Psoas muscle (tissue), 8 donors: ENCODE measurements at places on chromosomes 7 and 10.

DNA sequence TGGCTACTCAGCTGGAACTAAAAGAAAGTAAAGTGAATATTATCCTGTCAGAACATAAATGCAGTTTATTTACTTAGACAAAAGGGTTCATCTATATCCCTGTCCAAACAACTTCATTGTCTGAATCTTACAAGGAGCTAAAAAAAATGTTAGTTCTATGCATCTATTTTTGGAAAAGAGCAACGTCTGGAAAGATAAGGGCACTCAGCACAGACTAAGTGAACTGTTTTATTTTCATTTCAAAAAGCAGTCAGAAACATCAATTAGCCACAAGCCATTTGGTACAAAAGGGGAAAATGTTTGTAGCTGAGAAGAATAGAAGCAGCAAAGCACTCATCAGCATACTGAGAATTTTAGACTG lies 245.5 kb downstream of the FOXP2 start:
- no peak for DNase-seq

- no peak for DNase-seq
Observed at GRCh38 chr7:140876519-140877248, 48.0 kb downstream of the BRAF start.

DNA sequence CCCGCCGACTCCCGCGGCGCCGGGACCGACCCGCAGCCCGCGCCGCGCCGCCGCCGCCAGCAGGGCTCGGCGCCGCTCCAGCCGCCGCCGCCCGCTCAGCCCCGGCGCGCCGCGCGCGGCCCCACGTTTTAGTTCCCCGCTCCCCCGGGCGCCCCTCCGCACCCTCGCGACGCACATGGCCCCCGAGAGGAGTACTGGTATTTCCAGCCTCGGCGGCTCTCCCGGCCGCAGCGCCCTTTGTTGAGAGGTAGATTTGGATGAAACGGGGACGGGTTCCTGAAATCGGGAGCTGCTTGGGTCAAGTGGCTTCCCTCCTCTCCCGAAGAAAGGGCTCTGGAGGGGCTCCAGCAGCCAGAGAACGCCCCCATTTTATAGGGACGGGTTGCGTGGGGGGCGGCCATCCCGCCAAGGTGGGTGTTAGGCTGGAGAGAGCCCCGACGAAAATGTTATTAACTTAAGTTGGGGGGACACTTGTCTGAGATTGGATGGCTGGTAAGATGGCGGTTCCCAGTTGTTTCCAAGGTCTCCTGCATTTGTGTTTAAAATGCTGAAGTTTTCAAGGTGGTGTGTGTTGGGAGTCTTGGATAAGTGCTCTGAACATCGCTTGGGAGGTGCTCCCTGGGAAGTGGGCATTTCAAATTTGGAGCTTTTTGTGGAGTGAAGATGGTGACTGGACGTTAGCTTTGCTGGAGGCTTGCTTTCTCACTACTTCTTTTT lies 1.2 kb downstream of the BMI1 start:
- DNase-seq = peak; percentile 37

GRCh38 chr10:17742918-17743317 lies 9.1 kb upstream of the TMEM236 start:
- peak; percentile 68 for DNase-seq

DNA sequence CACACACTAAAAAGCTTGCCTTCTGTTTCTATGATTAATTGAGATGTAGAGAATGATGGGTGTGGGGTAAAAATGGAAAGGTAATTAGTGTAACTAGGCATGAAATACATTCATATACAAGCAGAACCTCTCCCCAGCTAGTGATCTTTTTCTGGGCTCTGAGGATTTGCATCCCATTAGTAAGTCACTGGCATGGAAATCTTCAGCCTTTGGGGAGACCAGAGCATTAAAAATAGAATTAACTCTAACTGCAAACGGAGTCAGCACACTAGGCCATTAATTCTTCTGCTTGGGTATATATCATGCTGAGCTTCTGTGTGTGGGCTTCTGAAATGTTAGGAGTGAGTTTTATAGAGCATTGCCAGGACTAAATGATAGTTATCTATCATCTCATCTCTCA lies 128.9 kb downstream of the HDAC9 start:
- no peak for DNase-seq

DNA sequence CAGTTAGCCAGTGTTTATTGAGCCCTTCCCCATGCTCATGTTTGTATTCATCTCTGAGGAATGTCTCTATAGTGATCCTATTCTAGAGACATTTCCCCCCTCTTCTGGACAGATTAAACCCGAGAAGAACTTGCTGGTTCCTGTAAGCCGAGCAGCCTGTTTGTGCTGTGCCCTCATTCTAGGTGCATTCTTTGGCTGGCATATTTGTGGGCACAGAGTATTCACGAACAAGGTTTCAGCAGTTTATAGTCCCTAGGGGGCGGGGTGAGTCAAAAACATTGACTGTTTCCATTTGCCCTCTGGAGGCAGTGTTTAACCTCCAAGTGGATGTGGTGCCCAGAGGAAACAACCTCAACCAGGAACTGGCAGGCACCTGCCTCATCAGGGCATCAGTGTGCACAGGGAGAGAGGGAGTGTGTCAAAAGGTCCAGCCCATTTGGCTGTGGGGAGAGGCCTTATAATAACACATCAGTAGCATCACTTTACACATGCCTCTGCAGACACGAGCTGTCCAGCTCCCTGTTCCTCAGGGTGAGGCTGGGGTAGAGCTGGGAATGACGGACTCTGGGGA lies 273.3 kb upstream of the LRGUK start:
- peak; percentile 19 for DNase-seq

DNA sequence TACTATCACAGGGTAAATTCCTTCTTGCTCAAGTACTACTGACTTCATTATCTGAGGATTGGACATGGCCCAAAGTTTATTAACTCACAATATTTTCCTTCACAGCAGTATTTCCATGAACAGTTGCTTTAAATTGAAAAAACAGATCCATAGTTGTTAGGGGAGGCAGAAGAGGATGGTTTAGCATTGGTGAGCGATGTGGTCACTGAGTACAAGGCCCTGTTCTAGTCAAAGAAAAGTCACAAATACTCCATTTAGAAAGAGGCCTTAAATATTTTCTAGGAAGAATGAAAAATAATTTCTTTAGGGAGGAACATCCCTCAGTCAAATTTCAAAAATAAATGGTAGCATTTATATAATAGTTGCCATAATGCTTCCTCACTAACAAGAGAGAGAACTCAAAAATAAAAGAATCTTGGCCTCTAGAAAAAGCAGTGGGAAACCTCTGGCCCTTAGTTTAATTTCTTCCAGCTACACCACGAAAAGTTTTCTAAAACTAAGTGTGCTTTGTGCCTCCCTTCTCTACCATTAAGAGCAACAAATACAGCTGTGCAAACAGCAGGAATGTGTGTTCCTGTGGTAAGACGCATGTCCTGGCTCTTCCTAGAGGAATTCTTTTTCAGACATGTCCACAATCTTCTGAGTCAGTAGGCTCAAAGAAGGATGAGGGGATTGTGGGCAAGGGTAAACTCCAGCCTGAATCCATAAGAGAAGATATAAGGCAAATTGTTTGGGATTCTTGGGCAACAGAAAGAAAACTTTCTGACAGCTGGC lies 105.7 kb downstream of the HOXA1 start:
- DNase-seq = no peak

- DNase-seq = no peak
Observed at GRCh38 chr10:8369666-8370065, 315.2 kb downstream of the GATA3 start.

DNA sequence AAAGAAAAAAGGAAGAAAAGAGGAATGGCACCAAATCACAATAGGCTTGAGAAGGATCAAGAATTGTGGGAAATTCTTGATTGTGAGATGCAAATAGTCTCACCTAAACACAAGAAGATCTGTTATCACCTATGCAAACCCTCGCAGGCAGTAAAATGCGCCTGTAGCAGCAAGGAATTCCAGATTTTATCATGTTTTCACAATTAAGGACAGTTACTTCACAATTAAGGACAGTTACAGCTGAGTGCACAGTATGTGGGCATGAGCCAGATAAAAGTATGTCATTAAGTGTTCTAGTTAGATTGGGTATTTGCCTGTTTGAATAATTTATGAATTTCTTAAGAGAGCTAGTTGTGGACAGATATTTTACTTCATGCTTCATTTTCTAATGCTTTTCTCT lies 336.2 kb downstream of the CDC14C start:
- no peak for DNase-seq

GRCh38 chr7:45923818-45924217 lies 2.7 kb upstream of the IGFBP3 start:
- DNase-seq = no peak

- DNase-seq = no peak
Observed at GRCh38 chr10:108445746-108446145, 1281.2 kb upstream of the SORCS1 start.

DNA sequence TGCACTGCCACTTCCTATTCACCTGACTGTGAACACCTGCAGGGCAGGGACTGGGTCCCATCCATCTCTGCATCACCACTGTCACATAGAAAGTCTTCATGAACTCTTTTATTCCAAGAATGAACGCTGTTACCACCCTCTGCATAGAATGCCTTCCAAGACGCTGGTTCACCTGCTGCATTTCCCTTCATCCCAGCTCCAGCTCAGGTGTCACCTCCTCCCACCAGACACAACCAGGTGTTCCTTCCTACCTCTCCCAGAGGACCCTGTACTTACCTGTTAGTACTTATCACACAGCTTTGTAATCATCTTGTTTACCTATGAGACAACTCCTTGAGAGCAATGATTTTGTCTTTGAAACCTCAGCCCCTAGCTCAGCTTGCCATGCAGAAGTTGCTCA lies 31.1 kb downstream of the SORBS1 start:
- no peak for DNase-seq

DNA sequence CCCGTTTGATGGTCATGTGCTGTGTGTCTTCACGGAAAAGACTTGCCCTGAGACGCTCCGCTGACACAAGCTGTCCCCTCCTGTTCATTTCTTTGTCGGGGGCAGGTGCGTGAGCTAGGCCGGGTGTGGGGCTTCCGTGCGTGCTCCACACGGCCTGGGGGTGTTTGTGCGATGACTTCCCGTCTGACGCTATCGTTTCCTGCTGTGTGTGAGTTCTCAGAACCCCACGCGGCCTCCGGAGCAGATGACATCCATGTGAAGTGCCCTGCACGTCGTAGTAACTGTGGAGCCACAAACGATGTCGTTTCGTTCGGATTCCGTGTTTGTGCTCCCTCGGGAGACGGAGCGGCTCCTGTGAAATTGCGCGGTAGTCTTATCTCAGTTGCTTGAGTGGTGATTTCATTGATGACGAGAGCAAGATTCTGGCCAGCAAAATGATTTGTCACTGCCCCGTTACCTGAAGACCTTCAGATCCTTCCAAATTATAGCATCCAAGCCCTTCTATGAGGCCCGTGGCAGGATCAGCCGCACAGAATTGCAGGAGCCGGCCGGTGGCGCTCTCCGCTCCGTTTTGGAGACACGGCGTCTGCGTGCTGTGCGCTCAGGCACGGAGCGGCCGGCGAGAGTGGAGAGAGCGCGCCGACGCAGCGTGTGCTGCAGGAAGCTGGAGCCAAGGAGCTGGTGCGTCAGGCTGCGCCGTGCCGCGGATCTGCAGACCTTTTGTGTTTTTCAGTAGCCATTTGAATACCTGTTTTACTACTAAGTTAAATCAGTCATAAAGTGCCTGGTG lies 94.9 kb downstream of the NKX6-2 start:
- peak; percentile 5 for DNase-seq

- DNase-seq = no peak
Observed at GRCh38 chr7:2266911-2267310, 24.9 kb downstream of the NUDT1 start.

DNA sequence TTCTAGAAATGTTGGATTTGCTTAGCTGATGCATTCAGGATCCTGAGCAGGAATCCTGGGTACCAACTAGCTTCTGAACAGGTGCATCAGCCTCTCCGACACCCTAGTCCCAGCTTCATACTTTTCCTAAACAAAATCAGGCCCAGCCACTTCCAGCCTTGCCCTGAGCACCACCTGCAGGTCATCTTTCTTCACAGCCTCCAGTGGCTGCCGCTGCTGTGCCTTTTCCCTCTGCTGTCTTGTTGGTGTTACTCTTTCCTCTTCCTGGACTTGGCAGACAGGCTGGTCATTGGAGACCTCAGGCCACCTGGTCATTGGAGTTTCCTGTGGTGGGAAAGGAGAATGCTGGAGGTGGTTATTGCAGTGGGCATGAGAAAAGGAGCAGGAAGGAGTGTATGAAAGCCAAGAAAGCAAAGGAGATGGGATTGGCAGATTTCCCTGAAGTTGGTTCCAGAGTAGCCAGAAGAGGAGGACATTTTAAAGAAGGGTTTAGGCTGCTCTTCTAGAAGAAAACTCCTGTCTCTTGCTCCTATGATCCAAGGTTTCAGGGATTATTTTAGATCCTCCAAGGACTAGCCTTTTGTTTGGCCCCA lies 48.2 kb upstream of the NFKB2 start:
- peak; percentile 76 for DNase-seq

- DNase-seq = no peak
Observed at GRCh38 chr10:62348029-62348428, 26.1 kb upstream of the ZNF365 start.

GRCh38 chr7:128030654-128031611 lies at the start of gene LRRC4:
Gene LRRC4, minus strand, starts transcription at chr7:128031437. Its CDS starts 797 bp downstream, at chr7:128030640.
- no peak for DNase-seq

DNA sequence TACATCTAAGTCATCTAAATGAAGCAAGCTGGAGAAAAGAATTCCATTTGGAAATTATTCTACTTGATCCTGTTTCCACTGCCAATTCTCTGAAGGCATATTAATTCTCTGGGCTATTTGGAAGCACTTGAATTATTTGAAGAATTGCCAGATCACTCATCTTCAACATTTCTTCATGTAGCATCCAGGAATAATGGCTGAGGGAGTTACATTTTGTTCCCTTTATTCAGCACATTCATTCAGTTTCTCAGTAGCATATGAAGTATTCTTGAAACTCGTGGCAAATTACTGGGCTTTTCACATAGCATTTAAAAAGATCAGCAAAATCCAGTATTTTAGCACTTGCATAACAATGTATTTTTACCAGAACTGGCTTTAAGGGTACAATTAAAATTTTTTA lies 127.1 kb upstream of the VIPR2 start:
- DNase-seq = no peak

- no peak for DNase-seq
Observed at GRCh38 chr10:127910464-127910770, 3.5 kb downstream of the PTPRE start.

GRCh38 chr10:3542185-3542611 lies 242.8 kb downstream of the KLF6 start:
- DNase-seq = no peak

DNA sequence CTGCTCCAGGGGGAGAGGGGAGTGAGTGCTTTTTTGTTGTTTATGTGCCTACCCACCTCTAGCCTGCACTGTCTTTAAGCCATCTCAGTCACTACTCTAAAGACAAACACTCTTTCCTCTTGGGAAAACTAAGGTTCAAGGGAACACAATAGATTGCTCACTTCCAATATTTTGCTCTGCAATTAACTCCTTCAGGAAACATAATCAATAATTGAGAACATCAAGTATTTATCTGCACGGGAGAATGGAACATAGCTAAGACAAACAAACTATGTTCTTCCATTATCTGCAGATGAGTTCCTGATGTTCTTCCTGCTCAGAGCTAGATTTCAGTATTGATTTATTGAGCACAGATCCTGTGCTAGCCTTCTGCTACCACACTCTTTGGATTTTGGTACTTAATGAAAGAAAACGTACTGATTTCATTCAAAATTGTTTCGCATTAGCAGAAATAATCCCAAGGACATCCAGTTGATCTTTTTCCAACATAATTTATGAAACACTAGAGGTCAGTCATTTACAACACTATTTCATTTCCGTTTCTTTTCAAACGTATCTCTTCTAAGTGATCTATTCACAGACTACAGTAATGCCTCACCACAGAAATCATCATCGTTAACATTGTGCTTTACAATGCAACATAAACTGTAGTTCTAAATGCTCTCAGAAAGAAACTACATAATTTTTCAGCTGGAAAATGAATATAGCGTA lies 8.3 kb downstream of the NEBL start:
- DNase-seq = no peak
